ENCODE measurements at places on chromosomes 1 and 21.

DNA sequence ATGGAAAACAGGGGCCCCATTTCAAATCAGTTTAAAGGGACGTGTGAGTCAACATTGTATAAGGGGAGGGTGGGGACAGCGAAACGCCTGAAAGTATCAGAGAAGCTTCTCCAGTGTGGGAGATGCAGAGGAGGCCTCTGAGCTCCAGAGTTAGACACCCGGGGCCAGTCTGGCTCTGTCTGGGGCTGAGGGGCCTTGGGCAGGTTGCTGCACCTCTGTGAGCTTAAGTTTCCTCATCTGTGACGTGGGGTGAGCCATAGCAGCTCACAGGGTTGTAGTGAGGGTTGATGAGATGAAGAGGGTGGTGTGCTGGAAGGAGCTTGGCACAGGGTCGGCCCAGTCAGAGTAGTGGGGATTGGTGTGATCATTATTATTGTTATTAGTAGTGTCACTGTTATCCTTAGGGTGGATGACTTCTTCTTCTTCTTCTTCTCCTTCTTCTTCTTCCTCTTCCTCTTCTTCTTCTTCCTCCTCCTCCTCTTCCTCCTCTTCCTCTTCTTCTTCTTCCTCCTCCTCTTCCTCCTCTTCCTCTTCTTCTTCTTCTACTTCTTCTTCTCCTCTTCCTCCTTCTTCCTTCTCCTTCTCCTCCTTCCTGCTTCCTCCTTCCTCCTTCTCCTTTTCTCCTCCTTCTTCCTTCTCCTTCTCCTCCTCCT, 282.0 kb downstream of the PTPRU start:
- DNase-seq = no peak

DNA sequence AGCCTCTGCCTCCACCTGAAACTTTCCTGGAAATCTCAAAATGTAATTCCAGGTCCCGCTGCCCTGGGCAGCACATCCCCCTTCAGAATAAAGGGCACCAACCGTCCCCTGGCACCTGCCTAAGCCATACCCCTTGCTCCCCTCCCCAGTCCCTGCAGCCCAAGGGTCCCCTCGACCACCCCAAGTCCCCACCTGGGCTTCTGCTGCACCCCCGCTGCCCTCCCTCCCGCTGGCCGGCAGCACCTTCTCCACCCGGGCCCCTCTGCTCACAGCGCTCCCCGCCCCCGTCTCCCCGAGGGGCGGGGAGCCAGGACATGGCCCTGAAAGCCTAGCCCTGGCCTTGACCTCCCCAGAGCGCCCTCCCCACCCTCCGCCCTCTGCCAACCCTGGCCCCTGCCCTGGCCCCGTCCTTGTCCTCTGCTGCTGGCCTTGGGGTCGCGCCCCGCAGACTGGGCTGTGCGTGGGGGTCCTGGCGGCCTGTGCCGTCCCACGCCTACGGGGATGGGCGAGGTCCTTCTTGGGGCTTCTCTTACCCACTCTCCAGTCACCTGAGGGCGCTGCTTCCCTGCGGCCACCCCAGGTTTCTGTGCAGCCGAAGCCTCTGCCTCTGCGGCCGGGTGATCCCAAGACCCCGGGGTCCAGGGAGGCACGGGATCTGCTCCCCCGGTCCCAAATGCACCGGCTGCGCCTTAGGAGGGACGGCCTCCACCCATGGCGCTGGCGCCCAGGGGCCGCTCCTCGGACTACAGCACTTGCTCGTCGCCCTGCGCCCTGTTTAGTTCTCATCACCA, 41.7 kb downstream of the WDR4 start:
- no peak for DNase-seq

GRCh38 chr21:44399151-44399954, 45.9 kb downstream of the TRPM2 start:
- no peak for DNase-seq

GRCh38 chr1:22045604-22046228, 6.8 kb upstream of the CDC42 start:
- DNase-seq = no peak

GRCh38 chr1:1203561-1204424, 2.6 kb downstream of the TNFRSF18 start:
- no peak for DNase-seq

DNA sequence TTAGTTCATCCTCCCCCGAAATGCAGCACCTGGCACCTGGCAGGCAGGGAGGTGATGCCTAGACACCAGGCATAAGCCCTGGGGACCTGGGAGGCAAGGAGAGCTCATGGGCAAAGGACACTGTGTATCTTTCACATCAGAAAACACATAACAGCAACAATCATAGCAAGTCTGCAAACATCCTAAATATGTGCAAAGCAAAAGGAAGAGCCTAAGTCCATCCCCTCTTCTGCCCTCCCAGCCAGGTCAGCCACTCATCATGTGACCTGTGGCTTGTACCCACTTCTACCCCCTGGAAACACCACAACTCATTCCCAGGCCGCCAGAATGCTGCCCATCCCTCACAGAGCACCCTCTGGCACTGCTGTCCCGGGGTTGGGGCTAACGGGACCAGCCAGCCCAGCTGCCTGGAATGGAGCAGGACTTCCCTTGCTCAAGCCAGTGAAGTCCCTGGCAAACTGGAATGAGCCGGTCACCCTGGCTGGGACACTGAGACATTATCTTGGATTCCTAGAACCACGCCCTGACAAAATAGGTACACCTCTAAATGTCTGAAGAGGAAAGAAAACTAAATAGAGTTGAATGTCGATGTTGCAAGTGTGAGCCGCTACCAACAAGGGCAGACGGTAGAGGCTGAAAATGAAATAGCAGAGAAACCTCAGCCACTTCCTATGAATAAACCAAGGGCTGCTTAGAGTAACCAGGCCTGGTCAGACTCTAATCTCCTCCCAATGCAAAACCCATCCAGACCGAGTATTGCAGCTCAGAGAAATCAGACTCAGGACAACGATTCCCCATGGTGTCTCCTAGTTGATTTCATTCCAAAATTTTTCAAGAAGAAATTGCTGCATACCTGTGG, 29.4 kb downstream of the TMPRSS2 start:
- DNase-seq = no peak

- DNase-seq = no peak
Observed at GRCh38 chr1:170155055-170155454, 9.3 kb downstream of the NTMT2 start.

- DNase-seq = no peak
Observed at GRCh38 chr1:206517784-206518183, 10.5 kb downstream of the RASSF5 start.

GRCh38 chr1:53409695-53410094, 49.5 kb upstream of the DMRTB1 start:
- no peak for DNase-seq

- DNase-seq = no peak
Observed at GRCh38 chr1:40024671-40025070, 15.9 kb upstream of the CAP1 start.

DNA sequence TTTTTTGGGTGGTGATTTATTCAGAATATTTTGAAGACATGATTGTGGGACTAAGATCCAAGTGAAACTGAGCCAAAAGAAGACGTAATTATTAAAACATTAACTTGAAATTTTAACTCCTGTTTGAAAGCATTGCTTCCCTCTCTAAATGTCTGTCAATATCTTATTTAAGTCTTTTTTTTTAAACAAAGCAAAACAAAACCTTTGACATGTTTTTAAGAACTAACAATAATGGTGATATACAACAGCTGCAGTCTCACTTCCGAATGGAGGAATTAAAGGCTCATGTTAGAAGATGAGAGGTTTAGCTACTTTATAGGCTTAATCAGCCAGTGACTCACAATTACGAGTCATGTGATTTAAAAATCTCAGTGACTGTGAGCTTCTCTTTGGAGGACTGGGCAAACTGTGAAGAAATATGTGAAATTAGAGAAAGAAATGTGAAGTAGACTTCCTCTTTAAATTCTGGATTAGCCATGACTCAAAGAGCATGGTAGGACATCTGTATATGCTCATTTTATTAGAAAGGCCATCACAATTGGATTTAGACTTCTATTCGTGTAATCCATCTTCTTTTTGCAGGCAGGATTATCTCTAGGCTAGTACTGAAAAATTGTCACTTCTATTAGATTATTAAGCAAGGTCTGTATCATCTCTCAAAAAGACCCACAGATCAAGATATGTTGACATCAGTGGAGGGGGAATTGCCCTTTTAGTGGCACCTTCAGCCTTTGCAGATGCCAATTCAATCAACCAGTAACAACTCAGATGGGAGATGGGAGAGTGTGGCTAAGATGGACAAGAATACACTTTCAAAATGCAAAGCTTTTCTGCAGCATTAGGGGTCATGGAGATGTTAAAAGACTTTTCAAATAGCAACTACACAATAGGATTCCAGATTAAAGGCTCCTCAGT, 28.7 kb downstream of the KCNA3 start:
- DNase-seq = no peak

- no peak for DNase-seq
Observed at GRCh38 chr21:32198384-32198783, 80.5 kb downstream of the MIS18A start.

GRCh38 chr1:71303617-71304041, 222.8 kb upstream of the ZRANB2 start:
- DNase-seq = no peak

GRCh38 chr1:93239863-93240262, 59.3 kb downstream of the CCDC18 start:
- DNase-seq = no peak

DNA sequence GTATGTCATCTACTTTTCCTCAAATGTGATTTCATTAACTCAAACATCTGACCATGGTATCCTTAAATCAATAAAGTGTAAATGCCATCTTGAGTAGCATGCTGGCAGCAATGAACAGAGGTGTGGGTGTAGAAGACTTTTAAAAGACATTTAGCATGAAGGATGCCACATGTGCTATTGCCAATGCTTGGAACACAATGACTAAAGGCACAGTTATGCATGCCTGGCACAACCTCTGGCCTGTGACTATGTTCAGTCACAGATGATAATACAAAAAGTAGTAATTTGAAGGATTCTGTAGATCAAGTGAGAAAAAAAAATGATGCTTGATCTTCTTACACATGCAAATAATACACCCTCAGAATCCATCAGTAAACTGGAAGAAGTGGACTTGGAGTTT, 938.9 kb upstream of the ADGRL4 start:
- no peak for DNase-seq

DNA sequence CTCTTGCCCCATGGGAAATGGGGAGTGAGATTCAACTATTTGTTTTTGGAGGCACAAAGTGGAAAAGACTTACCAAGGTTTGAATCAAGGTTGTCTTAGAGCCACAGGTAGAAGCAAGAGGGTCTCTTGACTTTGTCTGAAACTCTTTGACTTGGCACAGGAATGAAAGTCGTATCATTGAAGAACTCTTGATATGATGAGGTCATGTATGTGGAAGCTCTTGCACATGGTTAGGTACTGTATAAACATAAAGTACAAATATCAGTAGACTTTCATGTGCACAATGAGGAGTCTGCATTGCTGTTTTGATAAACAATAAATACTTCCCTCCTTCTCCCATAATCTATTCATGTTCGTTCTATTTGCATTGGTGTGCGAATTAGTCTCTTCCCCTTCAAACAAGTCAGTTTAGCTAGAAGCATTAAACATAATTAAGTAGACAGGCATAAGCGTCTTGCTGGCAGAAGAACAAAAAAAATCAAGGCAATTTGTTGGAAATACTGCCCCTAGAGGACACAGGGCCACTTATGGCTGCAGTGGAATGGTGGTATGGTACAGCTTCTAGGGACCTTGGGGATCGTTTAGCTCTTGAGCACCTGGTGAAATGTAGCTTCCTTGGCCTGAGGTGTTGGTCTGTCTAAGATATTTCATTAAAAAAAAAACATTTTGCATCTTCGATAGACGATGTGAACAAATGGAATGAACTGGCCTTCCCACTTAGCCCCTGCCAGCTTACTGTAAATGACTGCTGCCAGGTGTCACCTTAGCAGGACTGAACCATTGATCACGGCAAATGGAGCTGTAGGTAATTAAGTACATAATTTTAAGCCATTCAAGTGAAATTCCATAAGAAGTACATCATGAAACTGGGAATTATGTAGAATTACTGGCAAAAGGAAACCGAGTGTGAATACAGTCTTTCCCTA, 218.0 kb upstream of the GALNT2 start:
- DNase-seq = no peak

GRCh38 chr1:219542828-219543518, 69.9 kb downstream of the ZC3H11B start:
- DNase-seq = no peak

GRCh38 chr1:21732664-21733063, 50.3 kb downstream of the USP48 start:
- DNase-seq = no peak

- no peak for DNase-seq
Observed at GRCh38 chr1:115432061-115432460, 94.0 kb upstream of the NGF start.

DNA sequence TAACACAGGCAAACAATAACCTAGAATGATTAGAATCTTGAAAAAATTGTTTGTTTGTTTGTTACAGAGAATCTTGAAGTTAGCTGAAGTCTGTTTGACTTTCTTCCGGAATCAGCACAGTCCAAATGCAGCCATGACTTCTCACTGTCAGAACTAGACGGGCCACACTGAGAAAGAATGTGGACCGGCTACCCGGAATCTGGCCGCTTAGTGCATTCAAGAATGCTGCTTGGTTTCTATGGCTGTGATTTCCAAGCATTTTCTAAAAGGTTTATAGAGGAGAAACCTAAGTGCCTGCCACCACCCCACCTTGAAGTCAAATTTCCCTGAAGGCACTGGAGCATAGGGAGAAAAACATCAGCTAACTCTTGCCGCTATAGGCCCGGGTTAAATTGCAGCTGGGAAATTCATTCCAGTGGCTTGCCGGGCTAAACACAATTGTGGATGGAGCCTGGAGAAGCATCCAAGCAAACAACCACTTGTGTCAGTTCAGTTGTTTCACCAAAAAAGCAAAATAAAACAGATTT, 231.1 kb downstream of the DISC1 start:
- DNase-seq = no peak

DNA sequence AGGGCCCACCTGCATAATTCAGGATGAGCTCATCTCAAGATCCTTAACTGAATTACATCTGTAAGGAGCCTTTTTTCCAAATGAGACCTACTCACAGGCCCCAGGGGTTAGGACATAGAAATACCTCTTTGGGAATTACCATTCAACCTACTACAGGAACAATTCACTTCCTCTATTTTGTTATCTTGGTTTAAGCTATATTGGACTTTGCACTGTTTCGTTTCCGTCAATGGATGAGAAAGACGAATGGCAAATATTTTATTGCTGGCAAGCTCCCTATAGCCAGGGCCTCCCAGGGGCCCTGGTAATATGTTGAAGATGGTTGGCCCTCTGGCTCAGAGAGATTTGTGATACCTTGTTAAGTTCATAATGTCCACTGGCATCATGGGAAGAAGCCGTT, 384.2 kb upstream of the DUSP10 start:
- DNase-seq = no peak

Measured in forelimb muscle (tissue), 1 donor.